Stimulated activated CD8-positive, alpha-beta memory T cell treated with anti-CD3 and anti-CD28 coated beads, Interleukin-15, amount 100 ng/mL, for 24 hours (primary cell): ENCODE measurements at places on chromosomes 6 and 20.

- DNase-seq = no peak
These were observed 101.2 kb upstream of the TRAF3IP2 start for GRCh38 chr6:111706841-111707391.

DNA sequence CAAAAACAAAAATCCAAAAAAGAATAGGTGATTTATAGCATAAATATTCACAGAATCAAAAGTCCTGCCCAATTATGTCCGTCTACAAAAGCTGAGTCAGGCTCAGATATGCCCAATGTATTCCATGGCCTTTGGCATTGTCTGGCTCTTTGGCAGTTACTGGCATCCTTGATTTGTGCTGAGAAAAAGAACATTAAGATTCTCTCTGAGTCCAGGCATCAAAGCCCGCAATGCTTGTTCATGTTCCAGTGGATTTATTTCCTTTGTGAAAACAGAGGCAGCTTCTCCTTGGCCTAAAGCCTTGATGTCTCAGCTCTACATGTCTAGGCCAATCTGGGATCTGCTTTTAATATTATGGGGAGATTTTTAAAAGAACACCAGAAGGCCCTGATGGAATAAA, 76.1 kb upstream of the SLC4A11 start:
- no peak for DNase-seq

DNA sequence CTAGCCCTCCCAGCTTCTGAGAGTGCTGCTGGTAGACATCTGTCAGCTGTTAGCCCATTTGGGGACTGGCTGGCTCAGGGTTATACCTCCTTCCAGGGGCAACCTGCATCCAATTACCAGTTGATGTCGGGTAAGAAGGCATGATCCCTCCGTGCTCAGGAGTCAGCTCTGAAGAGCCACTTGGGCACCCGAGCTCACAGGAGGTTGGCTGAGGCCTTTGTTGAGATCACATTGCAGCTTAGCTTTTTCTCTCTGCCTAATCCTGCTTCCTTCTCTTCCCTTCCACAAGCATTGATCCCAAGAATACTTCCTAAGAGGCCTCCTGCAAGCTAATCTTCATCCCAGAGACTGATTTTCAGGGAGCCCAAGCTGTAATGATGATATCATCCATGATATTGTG, 35.5 kb downstream of the SCP2D1 start:
- DNase-seq = no peak

- DNase-seq = no peak
These were observed 600.6 kb upstream of the CHD6 start for GRCh38 chr20:42218621-42219374.

- DNase-seq = no peak
These were observed 143.1 kb downstream of the CD164 start for GRCh38 chr6:109239160-109239559.

- no peak for DNase-seq
These were observed 60.5 kb downstream of the GJA10 start for GRCh38 chr6:89954721-89955148.

DNA sequence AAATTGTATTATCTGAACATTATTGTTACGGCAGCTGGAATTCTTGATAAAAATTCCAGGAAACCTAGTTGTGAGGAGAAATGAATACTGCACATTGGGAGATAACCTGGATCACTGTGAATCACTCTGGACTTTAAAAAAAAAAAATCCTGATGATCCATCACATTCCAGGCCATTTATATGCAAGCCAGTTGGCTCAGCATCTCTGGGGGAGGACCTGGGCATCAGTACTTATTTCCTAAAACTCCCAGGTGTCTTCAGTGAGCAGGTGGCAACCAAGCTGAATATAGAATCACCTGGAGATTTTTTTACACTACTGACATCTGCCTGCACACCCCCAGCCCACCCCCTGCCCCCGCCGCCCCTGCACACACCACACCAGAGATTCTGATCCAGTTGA, 39.1 kb upstream of the SIRT5 start:
- no peak for DNase-seq

DNA sequence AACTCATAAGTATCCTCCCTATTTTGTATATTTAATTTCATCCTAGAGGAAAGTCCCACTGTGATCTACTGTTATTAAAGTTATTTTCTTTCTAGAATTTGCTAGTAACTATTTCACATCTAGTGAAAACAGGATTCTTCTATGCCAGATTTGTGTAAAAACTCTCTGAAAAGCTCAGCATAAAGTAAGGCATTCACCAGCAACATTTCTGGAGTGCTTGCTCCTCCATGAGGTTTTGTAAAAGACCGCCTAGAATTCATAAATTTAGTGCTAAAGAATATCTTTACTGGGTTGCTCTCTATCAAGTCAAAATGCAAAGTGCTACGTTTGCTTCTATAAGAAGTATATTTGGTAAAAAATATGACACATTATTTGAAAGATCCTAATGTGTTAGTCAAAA, 173.5 kb upstream of the IRAK1BP1 start:
- DNase-seq = no peak

DNA sequence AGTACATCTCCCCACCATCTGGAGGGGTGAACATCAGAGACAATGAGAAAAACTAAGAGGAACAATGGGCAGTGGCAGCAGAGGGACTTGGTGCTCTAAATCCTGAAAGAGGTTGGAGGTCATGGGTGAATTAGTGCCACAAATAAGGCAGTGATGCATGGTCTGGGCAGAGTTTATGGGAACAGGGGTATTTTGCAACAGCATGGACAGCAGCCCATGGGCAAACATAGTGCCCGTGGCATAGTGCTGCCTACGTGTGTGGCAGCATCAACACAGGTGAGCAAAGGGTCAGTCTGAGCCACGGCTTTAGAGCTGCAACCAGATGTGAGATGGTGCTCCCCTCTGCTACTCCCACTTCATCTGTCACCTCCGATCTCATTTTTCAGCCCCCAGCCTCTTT, 459.1 kb upstream of the CITED2 start:
- DNase-seq = no peak
